ENCODE measurements at places on chromosomes 3 and 15.

DNA sequence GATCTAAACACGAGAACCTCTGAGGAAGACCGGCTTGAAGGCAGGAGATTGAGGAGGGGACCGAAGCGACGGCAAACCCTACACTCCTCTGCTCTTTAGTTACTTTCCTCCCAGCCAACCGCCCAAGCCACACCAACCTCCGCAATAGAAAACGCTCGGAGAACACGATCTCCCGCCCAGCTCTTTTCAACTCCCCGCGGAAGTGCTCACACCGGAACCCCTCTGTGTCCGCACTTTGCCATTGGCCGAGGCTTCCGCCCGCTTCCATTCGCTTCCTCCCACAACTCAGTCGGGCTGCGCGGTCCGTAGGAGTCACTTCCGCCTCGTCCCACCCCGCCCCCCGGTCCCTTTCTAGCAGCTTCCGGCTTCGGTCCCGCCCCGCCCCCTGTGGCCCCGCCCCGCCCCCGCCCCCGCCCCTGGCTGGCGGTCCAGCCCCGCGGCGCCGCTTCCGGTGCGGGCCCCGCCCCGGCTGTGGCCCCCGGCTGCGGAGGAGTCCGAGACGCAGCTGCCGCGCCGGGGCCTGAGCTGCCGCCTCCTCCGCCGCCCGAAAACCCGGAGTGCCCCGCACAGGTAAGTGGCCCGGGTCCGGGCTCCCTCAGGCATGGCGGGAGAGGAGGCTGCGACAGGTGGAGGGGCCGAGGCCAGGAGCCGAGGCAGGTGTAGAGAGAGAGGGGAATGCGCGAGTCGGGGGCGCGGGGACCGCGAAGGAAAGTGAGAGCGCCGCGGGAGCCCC lies at the start of gene ARID3B:
Gene ARID3B, plus strand, starts transcription at position 460 of the 733 bp plus-strand sequence. CDS start 2,717 bp downstream, outside the sequence.
- peak within 1 kb of the TSS; percentile 90 for H3K27ac ChIP-seq
- H3K4me3 ChIP-seq: peak within 1 kb of the TSS; percentile 98
- H3K36me3 ChIP-seq: no peaks in the 10 kb centered on the region
- peaks cover 4% of the 10 kb centered on the region for H3K4me1 ChIP-seq

- no peaks in the 10 kb centered on the region for H3K27me3 ChIP-seq
- H3K27ac ChIP-seq: no peak overlapping the region
- no peaks in the 10 kb centered on the region for H3K4me1 ChIP-seq
- no peak overlapping the region for H3K4me3 ChIP-seq
- no peak for DNase-seq
Measured at GRCh38 chr15:55665605-55666227, 77.2 kb downstream of the PRTG start.

GRCh38 chr3:14335774-14336748 lies 66.3 kb upstream of the SLC6A6 start:
- no peaks in the 10 kb centered on the region for H3K4me1 ChIP-seq
- H3K27me3 ChIP-seq: no peaks in the 10 kb centered on the region
- no peak for DNase-seq
- no peaks in the 10 kb centered on the region for H3K36me3 ChIP-seq
- H3K27ac ChIP-seq: no peak overlapping the region

DNA sequence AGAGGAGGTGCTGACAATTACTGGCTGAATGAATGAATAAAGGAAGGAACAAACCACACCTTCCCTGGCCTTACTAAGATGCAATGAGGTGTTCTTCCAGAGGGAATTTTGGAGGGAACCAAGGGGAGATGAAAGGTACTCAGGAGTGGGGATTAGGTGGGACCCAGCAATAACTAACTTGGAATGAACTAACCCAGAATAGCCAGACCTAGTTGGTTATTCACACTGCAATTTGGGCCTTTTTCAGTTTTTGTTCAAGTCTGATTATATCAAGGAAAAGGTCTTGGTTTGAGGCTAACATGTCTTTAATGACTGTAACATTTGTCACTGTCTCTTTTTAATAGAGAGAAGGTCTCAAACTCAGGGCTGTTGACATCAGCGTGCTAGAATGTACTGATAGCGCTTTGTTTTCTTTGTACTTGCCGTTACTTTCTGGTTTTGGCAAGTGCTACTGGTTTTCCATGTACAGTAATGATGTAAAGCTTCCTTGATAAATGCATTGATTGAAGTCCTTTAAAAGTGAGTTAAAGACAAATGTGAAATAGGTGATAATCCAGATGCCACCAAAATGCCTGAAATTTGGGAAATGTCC lies 3.2 kb upstream of the PLXND1 start:
- H3K36me3 ChIP-seq: no peaks in the 10 kb centered on the region
- H3K27ac ChIP-seq: peak overlapping the region; percentile 94
- DNase-seq: no peak
- no peak overlapping the region for H3K4me3 ChIP-seq

GRCh38 chr3:125107861-125108567 lies 52.2 kb upstream of the HEG1 start:
- H3K27me3 ChIP-seq: no peaks in the 10 kb centered on the region
- no peaks in the 10 kb centered on the region for H3K36me3 ChIP-seq
- no peak for DNase-seq

DNA sequence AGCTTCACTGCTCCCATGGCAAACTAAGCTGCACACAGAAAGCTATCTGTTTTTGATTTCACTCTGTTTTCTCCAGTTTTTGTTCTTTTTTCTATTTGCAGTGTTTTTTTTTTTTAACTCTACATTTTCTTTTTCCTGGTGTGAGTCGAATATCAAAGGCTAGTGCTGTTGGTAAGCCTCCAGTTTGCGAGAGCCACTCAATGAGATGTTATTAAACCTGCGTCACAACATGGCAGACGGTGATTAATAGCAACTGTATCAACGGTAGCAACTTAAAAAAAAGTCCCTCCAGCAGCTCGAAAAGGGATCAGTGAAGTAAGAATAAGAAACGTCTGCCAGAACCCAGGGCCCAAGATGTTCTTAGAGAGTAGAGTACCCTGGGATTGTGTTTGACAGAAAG lies 84.1 kb downstream of the MEIS2 start:
- peak overlapping the region; percentile 27 for H3K4me3 ChIP-seq
- peaks cover 19% of the 10 kb centered on the region for H3K4me1 ChIP-seq
- no peak for DNase-seq
- peak overlapping the region; percentile 82 for H3K27ac ChIP-seq

DNA sequence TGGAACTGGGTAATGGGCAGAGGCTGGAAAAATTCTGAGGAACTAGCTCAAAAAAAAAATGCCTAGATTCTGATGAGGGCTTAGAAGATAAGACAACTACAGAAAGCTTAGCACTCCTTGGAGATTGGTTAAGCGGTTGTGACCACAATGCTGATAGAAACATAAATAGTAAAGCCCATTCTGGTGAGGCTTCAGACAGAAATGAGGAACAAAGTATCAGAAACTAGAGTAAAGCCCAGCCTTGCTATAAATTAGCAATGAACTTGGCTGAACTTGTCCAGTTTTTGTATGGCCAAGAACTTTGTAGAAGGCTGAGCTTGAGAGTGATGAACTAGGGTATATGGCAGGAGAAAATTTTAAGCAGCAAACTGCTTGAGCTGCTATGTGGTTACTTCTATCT lies 25.4 kb downstream of the GOLGB1 start:
- DNase-seq: no peak
- peaks cover 73% of the 10 kb centered on the region for H3K36me3 ChIP-seq
- H3K4me3 ChIP-seq: no peak overlapping the region
- H3K4me1 ChIP-seq: no peaks in the 10 kb centered on the region
- no peaks in the 10 kb centered on the region for H3K27me3 ChIP-seq

DNA sequence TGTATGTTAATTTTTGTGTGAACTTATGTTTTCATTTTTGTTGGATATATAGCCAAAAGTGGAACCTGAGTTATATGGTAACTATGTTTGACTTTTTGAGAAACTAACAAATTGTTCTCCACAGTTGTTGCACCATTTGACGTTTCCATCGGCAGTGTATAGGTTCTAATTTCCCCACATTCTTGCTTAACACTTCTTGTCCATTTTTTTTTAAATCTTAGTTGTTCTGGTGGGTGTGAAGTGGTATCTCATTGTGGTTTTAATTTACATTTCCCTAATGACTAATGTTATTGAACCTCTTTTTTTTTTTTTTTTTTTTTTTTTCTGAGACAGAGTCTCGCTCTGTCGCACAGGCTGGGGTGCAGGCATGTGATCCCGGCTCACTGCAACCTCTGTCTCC lies 8.0 kb downstream of the NISCH start:
- H3K27me3 ChIP-seq: no peaks in the 10 kb centered on the region
- no peak overlapping the region for H3K27ac ChIP-seq
- DNase-seq: no peak

GRCh38 chr3:183085634-183086390 lies 13.5 kb downstream of the MCCC1 start:
- peaks cover 59% of the 10 kb centered on the region for H3K36me3 ChIP-seq
- no peak for DNase-seq
- H3K4me1 ChIP-seq: no peaks in the 10 kb centered on the region
- H3K27me3 ChIP-seq: no peaks in the 10 kb centered on the region
- no peak overlapping the region for H3K27ac ChIP-seq

DNA sequence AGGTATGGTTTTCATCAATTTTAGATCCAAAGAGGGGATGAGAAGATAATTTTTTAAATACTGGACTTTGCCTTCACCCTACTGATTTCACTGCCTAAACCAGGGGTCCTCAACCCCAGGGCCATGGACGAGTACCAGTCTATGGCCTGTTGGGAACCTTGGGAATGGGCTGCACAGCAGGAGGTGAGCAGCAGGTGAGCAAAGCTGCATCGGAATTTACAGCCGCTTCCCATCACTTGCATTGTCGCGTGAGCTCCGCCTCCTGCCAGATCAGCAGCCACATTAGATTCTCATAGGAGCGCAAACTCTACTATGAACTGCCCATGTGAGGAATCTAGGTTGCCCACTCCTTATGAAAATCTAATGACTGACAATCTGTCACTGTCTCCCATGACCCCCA lies 76.3 kb upstream of the TTBK2 start:
- H3K27me3 ChIP-seq: no peaks in the 10 kb centered on the region
- H3K36me3 ChIP-seq: peaks cover 7% of the 10 kb centered on the region
- no peak overlapping the region for H3K27ac ChIP-seq
- H3K4me1 ChIP-seq: no peaks in the 10 kb centered on the region

GRCh38 chr3:100033184-100033583 lies 81.1 kb downstream of the FILIP1L start:
- no peak overlapping the region for H3K4me3 ChIP-seq
- no peak for DNase-seq
- no peak overlapping the region for H3K27ac ChIP-seq
- no peaks in the 10 kb centered on the region for H3K27me3 ChIP-seq

DNA sequence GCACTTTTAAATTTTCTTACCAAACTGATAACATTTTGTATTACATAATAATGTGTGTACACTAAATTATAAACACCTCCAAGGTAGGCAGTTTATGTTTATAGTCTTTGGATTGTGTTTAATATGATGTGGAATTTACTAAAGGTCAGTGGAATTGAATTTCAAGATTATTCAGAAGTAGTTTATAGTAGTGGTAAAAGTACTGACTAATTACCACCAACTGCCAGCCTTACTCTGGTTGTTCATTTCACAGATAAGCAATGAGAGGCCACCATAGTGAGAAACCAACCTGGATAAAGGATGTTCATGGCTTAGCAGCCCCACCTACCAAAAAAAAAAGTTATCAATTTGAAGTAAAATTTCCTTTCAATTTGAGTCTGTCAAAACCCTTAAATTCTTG lies 54.0 kb upstream of the EIF5A2 start:
- no peaks in the 10 kb centered on the region for H3K27me3 ChIP-seq
- H3K4me1 ChIP-seq: no peaks in the 10 kb centered on the region
- DNase-seq: no peak
- no peak overlapping the region for H3K4me3 ChIP-seq
- H3K36me3 ChIP-seq: no peaks in the 10 kb centered on the region

- no peak overlapping the region for H3K27ac ChIP-seq
- no peaks in the 10 kb centered on the region for H3K36me3 ChIP-seq
- no peak overlapping the region for H3K4me3 ChIP-seq
- DNase-seq: no peak
Measured at GRCh38 chr3:122927726-122928125, 99.8 kb downstream of the SEMA5B start.

DNA sequence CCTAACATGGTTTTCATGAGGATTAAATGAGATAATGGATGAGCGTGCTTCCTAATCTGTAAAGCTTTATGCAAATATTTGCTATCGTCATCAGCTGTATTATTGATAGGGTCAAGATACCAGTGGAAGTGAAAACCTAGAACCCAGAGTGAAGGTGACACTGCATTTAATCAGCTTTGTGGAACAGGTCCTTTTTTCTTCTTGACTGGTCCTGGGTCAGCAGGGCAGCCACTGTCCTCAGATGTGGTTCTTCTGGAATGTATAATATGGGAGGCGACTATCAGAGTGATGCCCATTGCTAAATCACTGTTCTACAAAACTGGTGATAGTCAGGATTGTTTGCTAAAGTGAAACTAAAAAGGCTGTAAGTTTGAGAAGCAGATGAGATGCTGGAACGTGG lies 41.4 kb downstream of the SORD start:
- H3K27me3 ChIP-seq: no peaks in the 10 kb centered on the region
- H3K36me3 ChIP-seq: peaks cover 5% of the 10 kb centered on the region

DNA sequence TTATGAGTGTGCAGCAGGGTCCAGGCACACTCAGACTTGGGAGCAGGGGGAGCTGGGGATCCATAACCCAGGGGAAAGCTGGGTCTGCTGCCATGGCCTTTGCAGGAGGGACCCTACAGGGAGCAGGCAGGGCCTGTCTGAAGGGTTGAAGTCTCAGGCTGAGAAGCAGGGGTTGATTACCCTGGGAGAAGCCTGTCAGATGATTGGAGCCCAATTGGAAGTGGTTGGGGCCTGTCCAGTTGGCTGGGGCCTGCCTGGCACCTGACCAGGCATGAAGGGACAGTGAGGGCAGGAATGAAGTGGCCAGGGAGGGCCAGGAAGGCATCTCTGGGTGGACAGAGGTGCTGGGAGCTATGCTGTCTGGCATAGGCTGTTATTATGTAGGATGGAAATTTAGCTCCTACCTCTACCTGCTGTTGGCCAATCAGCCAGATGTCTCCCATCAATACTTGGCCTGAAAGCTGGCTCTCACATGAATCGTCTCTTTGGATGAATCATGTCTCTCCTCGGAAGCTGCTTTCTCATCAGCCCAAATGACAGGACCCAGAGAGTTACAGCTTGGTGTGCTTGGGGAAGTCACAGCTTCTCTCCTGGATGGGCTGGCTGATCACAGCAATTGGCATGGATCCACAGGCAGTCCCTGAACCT lies 27.4 kb upstream of the SLCO2A1 start:
- DNase-seq: no peak
- no peak overlapping the region for H3K4me3 ChIP-seq
- H3K27me3 ChIP-seq: no peaks in the 10 kb centered on the region
- H3K27ac ChIP-seq: no peak overlapping the region
- no peaks in the 10 kb centered on the region for H3K36me3 ChIP-seq

- H3K27me3 ChIP-seq: no peaks in the 10 kb centered on the region
- no peaks in the 10 kb centered on the region for H3K36me3 ChIP-seq
- no peak overlapping the region for H3K27ac ChIP-seq
- no peak for DNase-seq
Measured at GRCh38 chr15:84881520-84881830, 3.0 kb upstream of the SLC28A1 start.

DNA sequence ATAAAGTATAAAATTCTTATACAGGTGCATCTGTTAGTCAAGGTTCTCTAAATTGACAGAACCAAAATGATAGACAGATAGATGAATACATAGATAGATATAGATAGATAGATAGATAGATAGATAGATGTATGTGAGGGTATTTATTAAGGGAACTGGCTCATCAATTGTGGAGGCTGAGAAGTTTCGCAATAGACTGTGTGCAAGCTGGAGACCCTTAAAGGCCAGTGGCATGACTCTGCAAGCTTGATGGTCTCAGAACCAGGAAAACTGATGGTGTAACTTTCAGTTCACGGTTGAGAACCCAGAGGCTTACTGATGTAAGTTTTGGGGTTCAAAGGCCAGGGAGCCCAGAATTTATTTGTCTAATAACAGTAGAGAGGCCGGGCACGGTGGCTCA lies 1123.7 kb upstream of the CADM2 start:
- no peaks in the 10 kb centered on the region for H3K4me1 ChIP-seq
- no peaks in the 10 kb centered on the region for H3K36me3 ChIP-seq
- H3K4me3 ChIP-seq: no peak overlapping the region
- H3K27ac ChIP-seq: no peak overlapping the region
- no peak for DNase-seq

All from ascending aorta (tissue), 2 donors.